Peyer's patch (tissue), 4 donors: ENCODE measurements at places on chromosomes 7 and 10. TPM values are rescaled to one million over a fixed set of nuclear protein-coding genes. Genes with fewer than 3 reads are reported as not detected.

DNA sequence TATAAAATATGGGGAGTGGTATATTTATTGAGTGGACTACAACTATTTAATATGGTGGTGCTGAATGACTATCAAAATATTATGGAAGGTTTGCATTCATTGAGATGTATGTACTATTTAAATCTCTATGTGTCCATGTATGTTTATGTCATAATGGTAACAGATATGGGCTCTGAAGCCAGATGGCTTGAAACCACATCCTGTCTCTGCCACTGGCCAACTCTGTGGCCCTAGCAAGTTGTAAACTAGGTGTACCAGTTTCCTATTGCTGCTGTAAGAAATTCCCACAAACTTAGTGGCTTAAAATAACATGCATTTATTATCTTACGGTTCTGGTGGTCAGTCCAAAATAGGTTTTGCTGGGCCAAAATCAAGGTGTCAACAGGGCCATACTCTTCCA, 198.1 kb upstream of the NFE2L3 start:
- DNase-seq: no peak

- DNase-seq: no peak
Measured at GRCh38 chr10:56785292-56785691, 424.2 kb upstream of the ZWINT start.

DNA sequence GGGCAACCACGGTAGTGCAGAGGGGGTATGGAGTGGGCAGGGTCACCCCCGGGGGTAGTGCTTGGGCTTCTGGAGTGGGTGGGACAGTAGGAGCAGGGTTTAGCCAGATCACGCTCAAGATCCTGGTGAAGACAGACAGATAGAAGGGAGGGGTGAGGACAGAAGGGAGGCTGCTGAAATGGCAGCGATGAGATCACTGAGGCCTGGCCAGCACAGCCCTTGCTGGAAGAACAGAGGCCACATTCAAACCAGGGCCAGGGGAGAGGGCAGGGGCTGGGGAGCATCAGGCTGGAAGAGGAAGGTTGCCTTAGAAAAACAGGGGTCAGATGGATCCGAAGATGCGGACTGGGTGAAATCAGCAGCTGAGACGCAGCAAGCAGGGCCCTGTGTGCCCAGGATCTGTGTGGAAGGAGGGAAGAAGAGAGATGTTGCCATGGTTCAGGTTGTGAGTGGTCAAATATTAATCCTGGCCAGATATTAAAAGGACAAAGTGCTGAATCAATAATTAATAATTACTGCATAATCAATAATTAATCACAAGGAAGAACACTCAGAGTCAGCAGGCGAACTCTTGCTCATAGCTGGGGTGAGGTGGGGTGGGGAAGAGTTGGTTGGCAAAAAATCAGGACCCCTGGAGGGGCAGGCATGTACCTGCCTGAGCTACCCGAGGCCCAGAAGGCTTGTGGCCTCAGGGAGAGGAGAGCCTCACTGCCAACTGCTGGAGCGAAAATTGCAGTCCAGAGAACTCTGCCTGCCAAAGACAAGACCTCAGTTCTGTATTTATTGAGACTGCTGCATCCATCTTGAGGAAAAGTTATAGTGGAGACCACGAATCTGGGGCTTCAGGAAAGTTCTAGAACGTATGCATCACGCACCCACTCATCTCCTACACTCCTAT, 105.7 kb downstream of the GRB10 start:
- no peak for DNase-seq

DNA sequence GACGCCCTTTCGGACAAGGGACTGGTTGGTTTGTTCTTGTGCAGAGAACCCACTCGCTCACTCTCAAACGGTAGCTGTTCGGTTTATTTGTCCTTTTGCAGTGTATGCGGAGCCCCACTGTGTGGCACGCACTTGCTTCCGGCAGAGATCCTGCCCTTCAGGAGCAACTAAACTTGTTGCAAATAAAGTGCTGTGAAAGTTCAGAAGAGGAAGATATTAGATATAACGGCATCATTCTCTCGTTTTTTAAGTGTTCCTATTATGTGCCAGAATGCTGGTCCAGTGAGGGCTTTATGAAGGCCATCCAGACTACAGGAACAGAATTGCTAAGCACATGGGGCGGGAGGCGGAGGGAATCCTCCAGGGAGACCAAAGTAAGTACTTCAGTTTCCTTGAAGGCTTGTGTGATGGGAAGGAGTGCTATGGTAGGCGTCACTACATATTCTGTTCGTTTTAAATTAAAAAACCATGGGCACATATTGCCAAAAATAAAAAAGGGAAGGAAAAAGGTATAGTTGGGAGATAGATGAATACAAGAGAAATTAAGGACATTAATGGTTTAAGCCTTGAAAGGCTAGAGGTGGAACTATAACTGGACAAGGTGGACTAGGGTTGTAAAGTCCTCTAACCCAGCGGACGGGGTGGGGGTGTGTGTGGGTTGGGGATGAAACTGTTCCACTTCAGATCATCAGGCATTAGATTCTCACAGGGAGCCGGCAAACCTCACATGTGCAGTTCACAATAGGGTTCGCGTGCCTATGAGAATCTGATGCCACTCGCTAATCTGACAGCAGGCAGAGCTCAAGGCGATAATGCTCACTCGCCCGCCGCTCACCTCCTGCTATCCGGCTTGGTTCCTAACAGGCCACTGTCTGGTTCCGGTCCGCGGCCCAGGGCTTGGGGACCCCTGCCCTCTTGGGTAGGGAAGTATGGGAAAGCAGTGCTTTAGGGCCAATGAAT, 704 bp upstream of the ERLIN1 start:
- DNase-seq: peak; percentile 64

PMS2 gene
- total RNA-seq: 14.7 TPM
